ENCODE measurements at places on chromosomes 6 and 20.

DNA sequence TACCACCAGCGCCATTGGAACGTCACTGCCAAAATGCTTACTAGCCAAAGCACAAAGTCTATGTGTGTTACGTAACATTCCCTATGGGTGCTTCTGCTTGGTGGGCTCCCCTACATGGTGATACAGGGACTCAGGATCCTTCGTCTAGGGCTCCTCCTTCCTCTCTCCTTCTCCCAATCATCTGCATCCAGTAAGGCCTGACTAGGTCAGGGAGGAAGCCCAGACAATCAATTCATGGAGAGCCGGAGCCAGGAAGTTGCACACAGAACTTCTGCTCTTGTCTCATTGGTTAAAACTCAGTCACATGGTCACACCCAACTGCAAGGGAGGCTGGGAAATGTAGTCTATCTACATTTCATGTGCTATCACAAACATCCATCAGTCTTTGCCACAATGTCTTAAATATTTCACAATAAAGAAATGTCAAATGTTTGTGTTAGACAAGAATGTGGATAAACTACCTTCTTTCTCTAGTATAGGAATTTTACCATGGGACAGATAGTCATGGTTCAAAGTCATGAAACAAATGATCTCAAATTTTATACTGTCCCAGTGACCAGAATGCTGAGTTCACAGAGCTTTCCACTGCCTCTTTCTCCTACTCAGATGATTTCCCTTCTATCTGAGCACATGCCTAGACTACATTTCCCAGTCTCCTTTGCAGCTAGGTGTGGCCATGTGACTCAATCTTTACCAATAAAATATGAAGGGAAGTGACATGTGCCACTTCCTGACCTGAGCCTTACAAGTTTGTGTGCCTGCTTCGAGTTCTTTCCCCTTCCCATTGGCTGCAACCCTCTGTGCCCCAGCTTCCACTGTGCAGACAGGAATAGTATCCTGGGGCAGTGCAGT is 9.3 kb upstream of the KCNK15 start:
- no peak for DNase-seq

- DNase-seq, result no peak
These were observed 81.1 kb upstream of the RALGAPA2 start for GRCh38 chr20:20793591-20793990.

- no peak for DNase-seq
These were observed 3.7 kb downstream of the TNFAIP3 start for GRCh38 chr6:137870744-137871247.

GRCh38 chr6:30399390-30400058 is 54.6 kb downstream of the RPP21 start:
- no peak for DNase-seq

- no peak for DNase-seq
These were observed 24.9 kb upstream of the MAP3K7 start for GRCh38 chr6:90611543-90612312.

DNA sequence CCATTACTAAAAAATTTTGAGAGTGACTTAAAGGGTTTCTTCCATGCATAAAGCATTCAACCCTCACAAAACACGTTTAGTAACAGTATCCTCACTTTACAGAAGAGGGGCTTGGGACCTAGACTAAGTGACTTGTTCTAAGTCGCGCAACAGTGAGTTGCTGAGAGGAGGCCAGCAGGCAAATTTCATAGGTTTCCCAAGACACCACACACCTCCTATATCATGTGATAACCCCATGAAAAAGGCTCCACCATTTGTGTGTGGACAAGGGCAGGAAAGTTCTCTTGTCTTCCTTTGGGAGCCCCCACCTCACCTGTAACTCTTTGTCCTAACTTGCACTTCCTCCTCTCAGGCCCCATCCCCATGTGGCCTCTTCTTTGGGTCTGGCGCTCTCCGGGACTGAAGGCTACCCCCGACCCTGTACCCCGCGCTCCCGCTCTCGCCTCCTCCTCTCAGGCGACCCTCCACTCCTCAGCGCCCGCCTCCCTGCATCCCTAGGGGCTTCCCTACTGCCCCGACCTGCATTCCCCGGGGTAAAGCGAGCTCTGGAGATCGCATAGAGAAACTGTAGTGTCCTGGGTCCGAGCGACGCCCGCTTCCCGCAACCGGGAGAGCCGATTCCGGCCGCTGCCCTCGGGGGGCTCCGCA is 392 bp downstream of the PSMB8 start:
- no peak for DNase-seq

DNA sequence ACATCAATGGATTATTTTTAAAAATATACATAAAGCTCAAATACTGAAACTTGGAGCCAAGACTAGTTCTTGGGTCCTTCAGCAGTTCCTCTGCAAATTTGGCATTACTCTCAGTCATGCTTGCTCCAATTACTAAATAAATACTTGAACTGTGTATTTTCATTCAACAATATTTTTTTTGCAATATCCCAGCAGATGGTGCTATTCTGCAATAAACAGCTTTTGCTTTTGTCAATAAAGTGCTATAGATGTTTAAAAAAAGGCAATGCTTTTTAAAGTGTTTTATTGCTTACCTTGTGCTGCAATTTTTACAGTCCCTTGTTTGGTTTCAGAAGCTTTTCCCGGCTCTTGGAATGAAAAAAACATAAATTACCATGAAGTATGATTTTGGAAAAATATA is 243.4 kb downstream of the TRDN start:
- no peak for DNase-seq

DNA sequence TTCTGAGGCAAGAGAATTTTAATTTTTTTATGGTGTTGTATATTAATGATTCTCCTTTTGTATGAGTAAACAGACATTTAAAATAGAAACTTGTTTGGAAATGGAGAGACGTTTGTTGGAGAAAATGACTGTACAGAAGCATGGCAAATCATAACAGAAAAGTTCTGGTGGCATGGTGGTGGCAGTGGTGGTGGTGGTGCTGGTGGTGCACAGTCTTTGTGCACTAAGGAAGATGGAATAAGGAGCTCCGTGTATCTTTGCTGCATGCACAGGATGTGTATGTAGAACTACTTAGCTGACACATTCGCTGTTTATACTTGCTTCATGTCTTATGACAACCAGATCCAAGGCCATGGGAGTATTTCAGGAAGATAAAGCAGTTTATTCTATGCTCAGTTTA is 294.9 kb downstream of the UTRN start:
- no peak for DNase-seq

DNA sequence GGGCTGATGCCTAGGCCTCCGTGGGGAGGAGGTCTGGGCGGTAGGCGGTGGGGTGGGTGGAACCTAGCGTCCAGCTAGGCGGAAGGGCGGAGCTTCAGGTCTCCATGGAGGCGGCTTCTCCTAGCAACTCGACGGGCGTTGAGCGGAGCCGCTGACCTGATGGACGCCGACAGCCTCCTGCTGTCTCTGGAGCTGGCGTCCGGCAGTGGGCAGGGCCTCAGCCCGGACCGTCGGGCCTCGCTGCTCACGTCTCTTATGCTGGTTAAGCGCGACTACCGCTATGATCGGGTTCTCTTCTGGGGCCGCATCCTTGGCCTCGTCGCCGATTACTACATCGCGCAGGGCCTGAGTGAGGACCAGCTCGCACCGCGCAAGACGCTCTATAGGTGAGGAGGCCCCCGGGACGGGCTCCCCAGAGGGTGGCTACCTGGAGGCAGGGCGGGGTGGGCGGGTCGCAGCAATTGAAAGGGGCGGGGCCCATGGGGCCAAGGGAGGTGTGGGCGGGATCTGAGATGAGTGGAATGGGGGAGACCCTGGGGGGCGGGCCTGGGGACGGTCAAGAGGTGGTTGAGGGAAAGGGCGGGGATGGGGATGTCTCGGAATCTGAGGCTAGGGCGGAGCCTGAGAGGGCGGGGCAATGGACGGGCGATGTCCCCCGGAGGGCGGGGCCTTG is at the start of gene RSPH9:
Gene RSPH9 (plus strand): TSS at position 97 of the 673 bp plus-strand sequence. CDS start 63 bp downstream, at position 160.
- DNase-seq, result peak; percentile 57

DNA sequence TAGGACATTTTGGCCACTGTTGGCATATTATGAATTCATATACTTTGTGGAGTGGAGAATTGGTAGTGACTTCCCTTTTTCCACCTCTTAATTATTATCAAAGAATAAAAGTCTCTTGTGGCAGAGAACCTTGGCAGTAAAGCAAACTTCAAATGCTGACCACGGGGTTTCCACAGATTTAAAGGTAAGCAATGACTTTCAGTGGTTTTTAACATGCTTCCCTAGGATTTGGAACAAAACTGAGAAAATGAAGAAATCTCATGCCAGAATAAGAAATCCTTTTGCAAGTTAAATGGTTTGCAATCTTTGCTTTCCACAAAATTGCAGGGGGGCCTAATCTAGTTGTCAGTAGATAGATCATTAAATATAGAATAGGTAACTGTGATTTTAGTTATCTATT is 2.0 kb upstream of the SDC4 start:
- DNase-seq, result no peak

DNA sequence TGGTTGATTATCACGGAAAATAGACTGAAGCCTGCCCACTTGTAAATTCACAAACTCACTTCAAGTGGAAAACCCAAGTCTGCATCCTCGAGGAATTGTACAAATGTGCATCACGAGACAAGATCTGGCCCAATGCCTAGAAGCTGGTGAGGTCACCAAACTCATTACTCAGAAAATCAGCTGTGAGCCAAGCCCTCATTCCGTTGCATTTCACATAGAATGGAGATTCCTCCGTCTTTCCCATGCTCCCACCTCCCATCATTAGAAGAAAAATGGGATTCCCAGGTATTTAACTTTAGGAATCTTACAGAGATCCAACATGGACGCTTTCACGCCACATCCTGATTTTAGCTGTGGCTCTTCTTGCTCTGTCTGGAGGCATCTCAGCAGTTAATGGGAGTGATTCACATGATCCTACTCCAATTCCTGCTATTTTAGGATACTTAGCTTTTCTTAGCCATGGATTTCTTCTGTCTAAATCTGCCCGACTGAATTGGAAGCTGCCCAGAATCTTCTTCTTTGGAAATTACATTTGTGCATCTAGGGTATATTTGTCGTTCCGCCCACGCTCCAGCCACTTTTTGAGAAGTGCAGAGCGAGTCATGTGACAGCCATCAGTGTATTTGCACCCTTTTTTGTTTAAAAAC is 68.7 kb upstream of the STMND1 start:
- DNase-seq, result no peak
